ENCODE measurements at places on chromosomes 4 and X.

- peak; percentile 7 for DNase-seq
Observed at GRCh38 chr4:98092833-98093439, 50.3 kb downstream of the STPG2 start.

DNA sequence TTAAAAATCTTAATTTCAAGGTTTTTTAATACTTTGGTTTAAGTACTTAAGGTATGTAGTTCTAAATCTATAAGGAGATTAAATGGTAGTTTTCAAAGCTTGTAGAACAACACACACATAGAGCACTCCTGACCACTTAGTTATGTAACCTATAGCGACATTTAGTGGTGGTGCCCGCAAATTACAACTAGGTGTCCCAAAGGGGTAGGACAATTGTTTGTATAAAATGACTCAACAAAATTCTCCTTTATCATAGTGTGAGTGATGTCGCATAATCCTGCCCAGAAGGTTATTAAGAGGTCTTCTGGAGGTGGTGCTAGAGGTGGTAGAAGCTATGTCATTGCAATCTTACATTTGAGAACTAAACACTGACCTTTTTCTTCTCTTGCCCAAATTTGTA lies 373.0 kb upstream of the RASGEF1B start:
- DNase-seq: peak; percentile 2

GRCh38 chr4:4439782-4440181 lies 52.9 kb downstream of the NSG1 start:
- no peak for DNase-seq

GRCh38 chr4:112348488-112349158 lies 51.5 kb downstream of the ALPK1 start:
- peak; percentile 90 for DNase-seq

GRCh38 chr4:7460566-7460965 lies 25.8 kb upstream of the PSAPL1 start:
- DNase-seq: no peak

- peak; percentile 68 for DNase-seq
Observed at GRCh38 chr4:153409412-153409811, 56.7 kb upstream of the TMEM131L start.

GRCh38 chr4:15717657-15718416 lies 15.0 kb downstream of the BST1 start:
- peak; percentile 52 for DNase-seq

GRCh38 chr4:73187325-73187724 lies 71.3 kb downstream of the ANKRD17 start:
- no peak for DNase-seq

GRCh38 chr4:163587867-163588266 lies 93.4 kb downstream of the TMA16 start:
- no peak for DNase-seq

DNA sequence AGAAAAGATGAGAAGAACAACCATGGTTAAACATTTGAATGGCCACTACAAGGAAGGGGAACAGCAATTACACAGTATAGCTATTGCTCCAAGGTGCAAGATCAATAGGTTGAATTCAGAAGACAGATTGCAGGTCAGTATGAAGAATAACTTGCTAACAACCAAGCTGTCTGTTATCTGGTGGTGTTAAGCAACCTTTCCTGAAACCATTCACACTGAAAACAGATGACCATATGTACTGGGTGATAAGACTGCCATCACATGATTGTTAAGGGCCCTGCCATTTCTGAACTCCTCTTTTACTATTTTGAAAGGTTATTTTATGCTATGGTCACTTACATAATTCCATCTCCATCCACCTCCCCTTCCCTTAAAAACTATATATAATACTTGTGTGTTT lies 6.8 kb downstream of the GABRA3 start:
- DNase-seq: no peak

GRCh38 chrX:68931345-68931744 lies 102.5 kb downstream of the EFNB1 start:
- no peak for DNase-seq

- DNase-seq: no peak
Observed at GRCh38 chr4:40749717-40750460, at the start of gene NSUN7. Gene NSUN7, plus strand, starts transcription at chr4:40749955. Its CDS starts 739 bp downstream, at chr4:40750694.

GRCh38 chr4:152708361-152708760 lies 28.6 kb upstream of the TMEM154 start:
- no peak for DNase-seq

DNA sequence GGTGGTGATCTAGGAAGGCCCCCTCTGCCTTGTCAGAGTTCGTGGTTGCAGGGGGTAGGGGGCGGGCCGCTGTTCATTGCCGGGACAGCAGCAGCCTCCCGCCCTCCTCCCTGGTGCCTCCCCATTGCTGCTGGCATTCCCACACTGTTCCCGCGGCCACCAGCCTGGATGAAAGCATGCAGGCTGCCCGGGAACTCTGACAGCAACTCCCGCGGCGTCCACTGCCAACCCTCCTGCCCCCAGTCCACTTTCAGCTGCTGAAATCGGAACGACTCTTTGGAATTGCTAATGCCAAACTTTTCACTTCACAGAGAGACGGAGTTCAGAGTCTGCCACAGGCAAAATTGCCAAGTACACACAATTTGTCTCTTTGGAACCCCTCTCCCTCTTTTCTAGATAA lies 121.9 kb downstream of the BEND2 start:
- no peak for DNase-seq

- no peak for DNase-seq
Observed at GRCh38 chrX:49949961-49950360, 27.6 kb downstream of the CLCN5 start.

GRCh38 chr4:107065201-107065600 lies 29.1 kb upstream of the DKK2 start:
- DNase-seq: no peak

All from HFFc6 (cell line).